GM12878 (cell line): ENCODE measurements at places on chromosomes 12 and 14.

DNA sequence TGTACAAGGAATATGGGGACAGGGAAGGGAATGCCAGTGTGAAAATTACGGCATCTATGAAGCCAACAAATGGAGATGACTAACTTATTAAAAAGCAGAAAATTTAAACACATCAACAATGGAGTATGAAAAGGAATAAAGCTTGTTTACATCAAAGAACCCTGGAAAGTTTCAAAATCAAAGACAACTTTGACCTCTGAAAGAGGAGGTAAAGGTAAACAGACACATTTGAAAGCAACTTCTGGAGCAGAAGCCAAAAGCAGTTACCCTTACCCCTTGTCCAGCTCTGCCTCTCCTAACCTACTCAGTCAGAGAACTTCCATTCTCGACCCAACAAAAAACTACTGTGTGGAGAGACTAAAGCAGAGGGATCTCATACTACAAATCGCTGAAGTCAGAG lies 184.3 kb downstream of the DUSP6 start:
- H3K4me1 ChIP-seq: peaks cover 3% of the 10 kb centered on the region; the same call in 1 of the 2 replicates
- no peaks in the 10 kb centered on the region for H3K27me3 ChIP-seq
- DNase-seq: no peak
- H3K27ac ChIP-seq: no peak overlapping the region
- no peaks in the 10 kb centered on the region for H3K36me3 ChIP-seq

- no peak overlapping the region for H3K27ac ChIP-seq
- no peak for DNase-seq
- no peaks in the 10 kb centered on the region for H3K27me3 ChIP-seq
These were observed 840.3 kb downstream of the DIO2 start for GRCh38 chr14:79370969-79371368.

DNA sequence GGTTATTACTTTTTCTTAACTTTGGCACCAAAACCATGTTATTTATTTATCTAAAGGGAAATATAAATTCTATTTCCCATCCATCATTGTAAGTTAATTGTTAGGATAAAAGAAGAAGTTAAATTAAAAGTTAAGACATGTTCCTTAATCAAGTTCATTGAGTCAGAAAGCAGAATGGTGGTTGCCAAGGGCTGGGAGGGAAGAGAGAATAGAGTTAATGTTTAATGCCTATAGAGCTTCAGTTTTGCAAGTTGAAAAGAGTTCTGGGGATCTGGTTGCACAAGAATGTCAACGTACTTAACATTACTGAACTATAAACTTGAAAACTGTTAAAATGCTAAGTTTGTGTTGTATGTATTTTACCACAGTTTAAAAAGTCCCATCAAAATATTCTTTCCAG lies 63.2 kb upstream of the NR2C1 start:
- H3K36me3 ChIP-seq: no peaks in the 10 kb centered on the region
- no peak for DNase-seq
- H3K4me1 ChIP-seq: no peaks in the 10 kb centered on the region
- H3K27ac ChIP-seq: no peak overlapping the region

GRCh38 chr14:105859717-105860614 lies 333.6 kb downstream of the TMEM121 start:
- DNase-seq: no peak
- no peaks in the 10 kb centered on the region for H3K4me1 ChIP-seq
- no peaks in the 10 kb centered on the region for H3K27me3 ChIP-seq
- peak overlapping the region; percentile 84 for H3K4me3 ChIP-seq
- H3K27ac ChIP-seq: peak overlapping the region; percentile 98

DNA sequence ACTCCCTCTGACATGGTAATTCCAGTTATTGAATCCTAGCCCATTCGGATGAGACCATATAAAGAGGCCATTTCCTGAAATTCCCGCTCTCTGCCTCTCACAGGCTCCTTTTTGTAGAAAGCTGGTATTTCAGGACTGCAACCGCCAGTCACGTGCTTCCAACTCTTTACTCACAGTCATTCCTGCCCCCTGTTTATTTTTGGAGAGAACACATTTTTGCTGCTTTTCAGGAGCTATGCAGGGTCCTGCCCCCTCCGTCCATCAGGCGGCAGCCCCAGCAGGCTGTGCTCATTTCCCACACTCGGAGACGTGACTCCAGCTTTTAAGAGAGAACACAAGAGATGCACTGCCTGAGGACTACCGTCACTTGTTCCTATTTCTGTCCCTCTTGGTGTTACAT lies 26.8 kb downstream of the IFT43 start:
- no peak overlapping the region for H3K27ac ChIP-seq
- peaks cover 9% of the 10 kb centered on the region for H3K4me1 ChIP-seq
- no peaks in the 10 kb centered on the region for H3K36me3 ChIP-seq
